ENCODE measurements at places on chromosomes 2 and 18.

DNA sequence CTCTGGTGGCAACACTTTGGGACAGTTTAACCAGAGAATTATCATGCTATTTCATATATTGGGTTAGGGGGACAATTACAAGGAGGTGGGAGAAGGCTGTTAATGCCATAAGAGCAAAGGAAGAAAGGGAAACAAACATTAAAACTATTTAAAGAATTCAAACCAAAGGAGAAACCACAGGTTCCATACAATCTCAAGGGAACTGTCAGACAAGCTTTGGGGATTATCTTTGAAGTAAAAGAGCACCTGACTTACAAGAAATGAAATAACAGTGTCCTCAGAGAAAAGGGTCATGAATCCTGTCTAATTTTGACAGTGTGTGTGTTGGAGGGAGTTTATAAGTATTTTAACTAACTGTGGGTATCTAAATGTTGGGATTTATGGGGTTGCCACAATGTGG, 44.4 kb downstream of the CERS6 start:
- no peak for DNase-seq

DNA sequence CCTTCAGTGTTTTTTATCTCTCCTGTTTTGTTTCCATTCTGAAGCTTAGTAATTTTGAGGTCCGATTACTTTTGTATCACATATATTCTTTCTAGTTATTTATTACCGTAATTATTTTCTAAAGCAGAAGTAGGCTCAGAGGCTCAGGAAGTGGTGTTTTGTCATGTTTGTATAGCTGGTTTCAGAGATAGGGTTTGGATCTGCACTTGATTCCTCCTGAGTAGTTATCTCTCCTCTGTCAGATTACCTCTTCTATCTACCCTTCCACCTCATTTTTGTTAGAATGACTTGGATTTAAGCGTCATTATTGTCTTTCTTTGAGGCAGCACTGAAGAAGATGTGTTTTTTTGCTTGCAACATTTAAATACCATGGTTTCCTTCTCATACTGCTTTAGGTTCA, 95.4 kb downstream of the MTA3 start:
- DNase-seq: no peak

DNA sequence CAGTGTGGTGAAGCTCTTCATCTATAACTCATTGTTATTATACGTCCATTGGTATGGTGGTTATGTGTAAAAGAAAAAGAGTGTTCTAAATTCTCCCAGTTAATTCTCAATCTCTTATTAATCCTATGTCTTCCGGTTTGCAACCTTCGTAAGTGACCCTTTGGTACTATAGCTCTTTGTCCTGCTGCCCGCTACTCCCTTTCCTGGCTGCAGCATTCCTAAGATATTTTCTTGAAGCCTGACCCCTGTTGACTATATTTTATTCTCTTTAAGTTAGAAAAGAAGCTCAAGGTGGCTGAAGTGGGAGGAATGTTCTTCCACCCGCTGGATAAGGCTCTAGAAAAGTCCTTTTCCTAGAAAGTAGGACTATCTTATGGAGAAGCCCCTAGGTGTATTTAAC, 684.8 kb downstream of the SOCS6 start:
- DNase-seq: no peak

DNA sequence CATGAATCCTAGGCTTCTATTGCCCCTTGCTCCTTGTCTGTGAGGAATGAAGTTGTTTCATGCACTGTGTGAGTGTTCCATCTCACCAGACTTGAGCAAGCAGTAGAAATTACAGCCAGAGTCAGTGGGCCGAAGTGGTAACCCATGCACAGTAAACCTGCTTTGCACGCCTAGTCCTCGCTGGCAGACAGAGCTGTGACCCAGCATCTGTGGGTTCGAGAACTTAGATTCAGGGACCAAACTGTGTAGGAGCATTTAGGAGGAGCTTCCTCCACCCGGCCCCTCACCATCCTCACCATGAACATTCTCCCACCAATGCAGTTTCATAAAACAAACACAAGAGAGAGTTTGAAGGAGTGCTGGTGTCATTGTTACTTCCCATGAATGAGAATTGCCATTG, 21.6 kb upstream of the TEX51 start:
- no peak for DNase-seq

DNA sequence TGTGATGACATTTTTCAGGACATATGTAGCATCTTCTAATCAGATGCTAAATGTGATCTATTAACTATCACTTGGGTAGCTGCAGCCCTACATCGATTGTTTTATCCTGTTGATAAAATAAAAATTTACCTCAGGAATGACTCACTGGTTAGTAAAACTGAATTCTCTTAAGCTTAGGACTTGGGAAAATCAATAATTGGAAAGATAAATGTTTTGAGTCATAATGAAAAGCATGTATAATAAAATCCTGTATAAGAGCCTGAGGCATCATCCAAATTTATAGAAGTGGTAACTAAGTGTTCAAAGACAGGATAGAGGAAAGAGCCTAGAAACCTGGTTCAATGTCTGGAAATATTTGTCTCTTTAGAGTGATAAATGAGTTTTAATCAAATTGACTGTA, 168.1 kb upstream of the VWC2L start:
- DNase-seq: no peak

GRCh38 chr2:169089182-169089581, 19.8 kb downstream of the DHRS9 start:
- DNase-seq: no peak

DNA sequence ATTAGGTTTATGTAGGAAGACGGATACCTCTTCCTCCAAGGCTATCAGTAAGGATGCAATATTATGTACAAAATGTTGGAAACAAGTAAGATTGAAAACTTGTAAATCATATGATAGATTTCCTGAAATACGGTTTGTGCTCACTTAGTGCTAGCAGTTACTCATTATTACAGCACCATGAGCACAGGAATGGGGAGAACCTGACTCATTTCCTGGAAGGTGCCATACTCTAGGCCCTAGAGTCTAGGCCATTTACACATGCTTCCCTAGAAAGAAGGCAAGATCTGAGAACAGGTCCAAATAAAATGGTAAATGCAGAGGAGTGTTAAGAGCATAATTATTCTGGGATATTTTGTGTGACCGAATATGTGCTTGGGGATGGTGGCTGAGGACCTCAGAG, 467.7 kb upstream of the CELF4 start:
- DNase-seq: no peak

- no peak for DNase-seq
Observed at GRCh38 chr2:188293601-188294351, 2.1 kb downstream of the GULP1 start.

- DNase-seq: no peak
Observed at GRCh38 chr2:183070942-183071844, 7.4 kb upstream of the DUSP19 start.

DNA sequence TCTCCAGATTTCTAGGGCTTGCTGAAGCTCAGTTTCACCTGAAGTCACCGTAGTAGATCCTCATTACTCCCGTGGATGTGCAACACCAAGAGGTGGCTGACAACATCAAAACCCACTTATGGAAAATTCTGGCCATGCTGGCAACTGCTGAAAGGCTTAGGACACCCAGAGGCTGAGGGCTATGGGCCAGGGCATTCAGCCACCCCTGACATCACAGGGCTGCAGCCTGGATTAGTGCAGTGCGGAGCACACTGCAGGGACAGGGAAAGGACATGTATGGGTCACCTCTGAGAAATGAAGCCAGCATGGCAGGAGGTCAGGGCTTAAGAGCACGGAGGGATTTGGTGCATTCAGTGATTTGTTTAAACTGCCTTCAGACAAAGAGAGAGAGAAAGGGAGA, 300.6 kb downstream of the TDRD15 start:
- DNase-seq: no peak

DNA sequence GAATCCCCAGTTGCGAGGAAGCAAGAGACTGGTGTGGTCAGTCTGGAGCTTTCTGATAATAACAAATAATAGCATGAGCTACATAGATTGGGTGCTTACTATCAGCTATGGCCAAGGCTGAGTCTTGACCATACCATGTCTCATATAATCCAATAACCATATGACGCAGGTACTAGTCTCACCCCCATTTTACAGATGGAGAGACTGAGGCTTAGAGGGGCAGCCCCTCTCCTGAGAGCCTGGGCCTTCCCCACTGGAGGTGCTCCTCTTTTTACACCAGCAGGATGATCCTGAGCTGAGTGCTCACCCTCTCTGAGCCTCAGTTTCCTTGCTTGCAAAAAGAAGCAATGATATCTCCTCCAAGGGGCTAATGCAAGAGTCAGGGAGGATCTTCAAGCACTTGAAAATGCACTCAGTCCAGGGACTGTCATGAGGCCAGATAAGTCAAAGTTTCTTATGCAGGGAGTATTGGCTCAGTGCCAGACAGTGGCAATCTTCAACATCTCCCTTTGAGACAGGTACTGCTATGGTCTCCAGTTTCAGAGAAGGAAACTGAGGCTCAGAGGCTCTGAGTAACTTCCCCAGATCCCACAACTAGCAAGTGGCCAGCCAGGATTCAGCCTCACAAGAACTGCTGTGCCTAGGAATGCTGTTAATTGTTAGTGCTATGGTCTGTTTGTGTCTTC, 149.7 kb downstream of the TFCP2L1 start:
- DNase-seq: no peak

DNA sequence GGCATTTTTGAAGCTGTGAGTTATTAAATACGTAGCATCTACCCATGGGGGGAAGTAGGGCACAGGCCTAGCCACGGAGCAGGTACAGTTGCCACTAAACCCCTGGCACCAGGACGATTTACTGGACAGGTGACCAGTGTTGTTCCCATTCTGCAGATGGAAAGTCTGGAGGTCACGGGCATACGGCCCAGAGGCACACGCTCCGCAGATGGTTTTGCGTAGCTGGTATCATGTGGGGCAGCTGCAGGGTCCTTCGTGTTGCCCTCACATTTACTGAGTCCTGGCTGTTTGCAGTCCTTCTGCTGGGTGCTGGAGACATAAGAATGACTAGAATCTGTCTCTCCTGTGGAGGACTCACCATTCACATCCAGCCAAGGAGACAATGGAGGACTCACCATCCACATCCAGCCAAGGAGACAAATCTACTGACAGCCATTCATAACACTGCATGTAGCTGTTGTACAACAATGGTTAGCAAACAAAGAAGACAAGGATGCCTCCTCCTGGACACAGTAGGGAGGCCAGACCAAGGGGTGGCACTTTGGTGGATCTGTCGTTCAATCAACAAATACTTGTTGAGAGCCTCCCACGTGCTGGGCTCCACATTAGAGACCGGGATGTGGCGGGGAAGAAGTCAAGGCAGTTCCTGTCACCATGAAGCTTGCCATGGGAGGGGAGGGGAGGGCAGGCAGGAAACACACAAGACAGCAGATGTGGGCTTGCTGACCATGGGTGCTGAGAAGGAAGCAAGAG, 24.9 kb downstream of the TWIST2 start:
- no peak for DNase-seq

DNA sequence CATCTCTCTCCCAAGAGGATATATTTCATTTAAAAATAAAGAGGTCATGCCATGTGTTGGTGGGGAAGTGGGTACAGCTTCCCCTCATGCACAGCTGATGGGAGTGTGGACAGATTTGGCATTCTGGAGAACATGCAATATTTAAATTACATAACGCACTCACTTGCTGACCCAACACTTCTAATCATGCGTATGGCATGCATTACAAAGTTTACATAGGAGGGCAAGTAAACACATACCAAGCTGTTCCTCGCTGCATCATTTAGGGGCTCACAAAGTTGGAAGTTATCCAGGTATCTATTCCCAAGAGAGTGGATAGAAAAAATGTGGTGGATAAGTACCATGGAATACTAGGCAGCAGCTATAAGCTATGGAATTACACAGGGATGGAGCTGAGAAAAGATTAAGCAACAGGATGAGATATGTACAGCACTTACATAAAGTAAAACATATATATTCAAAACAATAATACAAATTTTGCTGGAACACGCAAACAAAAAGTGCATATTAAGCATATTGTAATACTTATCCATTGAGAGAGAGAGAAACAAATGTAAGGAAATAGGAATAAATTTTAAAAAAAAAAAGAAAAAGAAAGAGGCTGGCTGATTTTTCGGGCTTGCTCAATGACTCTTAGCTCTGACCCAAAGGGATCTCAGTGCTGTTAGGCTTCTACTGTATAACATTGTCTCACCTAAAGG, 11.0 kb downstream of the CYP1B1 start:
- no peak for DNase-seq

DNA sequence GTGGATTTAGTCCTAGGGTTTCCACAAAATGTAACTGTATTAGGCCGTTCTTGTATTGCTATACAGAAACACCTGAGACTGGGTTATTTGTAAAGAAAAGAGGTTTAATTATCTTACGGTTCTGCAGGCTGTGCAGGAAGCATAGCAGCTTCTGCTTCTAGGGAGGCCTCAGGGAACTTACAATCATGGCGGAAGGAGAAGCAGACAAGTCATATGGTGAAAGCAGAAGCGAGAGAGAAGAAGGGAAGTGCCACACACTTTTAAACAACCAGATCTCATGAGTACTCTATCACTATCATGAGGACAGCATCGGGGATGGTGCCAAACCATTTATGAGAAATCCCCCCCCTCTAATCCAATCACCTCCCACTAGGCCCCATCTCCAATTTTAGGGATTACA, 9.5 kb upstream of the CCDC68 start:
- DNase-seq: no peak

GRCh38 chr2:120134263-120134662, 88.9 kb downstream of the TMEM185B start:
- DNase-seq: peak; percentile 84

GRCh38 chr18:62829936-62830335, 114.6 kb downstream of the PHLPP1 start:
- DNase-seq: no peak

DNA sequence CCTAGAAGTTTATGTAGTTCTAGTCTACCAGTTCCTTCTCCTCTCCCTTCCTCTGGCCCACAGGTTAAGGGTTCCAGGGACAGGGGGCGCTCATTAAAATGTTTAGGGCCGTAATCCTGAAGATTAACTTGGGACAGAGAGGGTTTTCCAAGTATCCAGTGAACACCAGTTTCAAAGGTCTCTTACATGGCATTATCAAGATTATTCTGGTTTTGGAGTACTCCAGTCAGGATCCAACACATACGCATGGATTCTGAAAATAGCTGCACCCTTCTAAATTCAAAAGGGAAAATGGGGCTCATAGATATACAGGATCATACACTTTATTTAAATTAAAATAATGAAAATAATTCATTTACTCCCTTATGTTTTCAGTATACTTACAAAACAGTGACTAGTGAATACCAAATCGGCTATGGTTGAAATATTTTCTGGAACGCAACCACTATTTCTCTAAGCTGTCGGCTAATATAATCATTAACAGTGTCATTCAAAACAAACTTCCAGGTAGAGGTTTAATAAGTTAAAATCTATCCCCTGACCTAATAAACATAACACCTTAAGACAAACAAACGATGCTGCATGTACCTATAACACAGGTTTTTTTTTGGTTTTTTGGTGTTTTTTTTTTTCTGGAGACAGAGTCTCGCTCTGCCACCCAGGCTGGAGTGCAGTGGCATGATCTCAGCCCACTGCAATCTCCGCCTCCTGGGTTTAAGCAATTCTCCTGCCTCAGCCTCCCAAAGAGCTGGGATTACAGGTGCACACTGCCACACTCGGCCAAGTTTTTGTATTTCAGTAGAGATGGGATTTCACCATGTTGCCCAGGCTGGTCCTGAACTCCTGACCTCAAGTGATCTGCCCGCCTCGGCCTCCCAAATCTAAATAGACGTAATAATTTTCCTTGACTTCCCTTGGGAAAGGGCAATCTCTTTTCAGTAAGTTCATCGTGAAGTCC, 44.7 kb downstream of the MGAT4A start:
- no peak for DNase-seq

GRCh38 chr2:107354175-107354574, 468.2 kb upstream of the ST6GAL2 start:
- no peak for DNase-seq

- DNase-seq: no peak
Observed at GRCh38 chr2:220510668-220511067, 883.2 kb downstream of the SLC4A3 start.

GRCh38 chr2:191010887-191011885, 2.8 kb downstream of the STAT1 start:
- DNase-seq: no peak
